Putamen (tissue), 1 donor: ENCODE measurements at places on chromosomes 5 and 9.

GRCh38 chr9:444528-444927 lies 229.9 kb downstream of the DOCK8 start:
- DNase-seq = no peak

DNA sequence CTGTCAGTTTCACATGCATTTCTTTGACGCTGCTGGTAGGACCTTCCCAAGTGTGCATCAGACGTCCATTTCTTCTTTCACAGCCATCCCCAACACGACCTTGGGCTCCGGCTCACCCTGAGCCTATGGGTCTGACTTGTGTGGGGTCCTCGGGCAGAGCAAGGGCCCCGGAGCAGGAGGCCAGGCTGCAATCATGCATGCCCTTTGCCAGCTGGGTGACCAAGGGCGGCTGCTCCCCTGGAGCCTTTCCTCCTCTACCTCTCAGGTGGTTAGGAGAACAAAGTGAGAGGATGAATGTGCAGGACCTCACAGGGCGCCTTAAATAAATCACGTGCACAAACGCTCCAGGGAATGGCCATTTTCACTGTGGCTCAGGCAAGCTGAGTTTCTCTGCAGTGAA lies 33.2 kb downstream of the TERT start:
- no peak for DNase-seq

DNA sequence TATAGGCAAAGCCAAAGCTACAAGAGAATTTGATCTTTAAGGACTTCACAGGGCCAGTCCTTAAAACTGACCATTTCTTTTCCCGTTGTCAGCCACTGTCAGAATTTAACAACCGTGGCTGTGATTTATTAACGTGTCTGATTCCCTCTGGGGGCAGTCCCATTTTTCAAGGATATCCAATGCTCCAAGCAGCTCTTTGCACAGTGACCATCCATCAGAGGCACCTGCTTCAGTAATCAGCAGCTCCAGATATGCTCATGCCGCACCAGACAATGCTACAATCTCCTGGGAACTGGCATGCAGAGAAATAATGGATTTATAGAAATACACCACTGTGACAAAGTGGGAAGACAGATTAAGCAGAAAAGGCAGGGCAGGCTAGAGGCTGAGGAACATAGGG lies 163.3 kb upstream of the PPP1R2B start:
- DNase-seq = no peak

DNA sequence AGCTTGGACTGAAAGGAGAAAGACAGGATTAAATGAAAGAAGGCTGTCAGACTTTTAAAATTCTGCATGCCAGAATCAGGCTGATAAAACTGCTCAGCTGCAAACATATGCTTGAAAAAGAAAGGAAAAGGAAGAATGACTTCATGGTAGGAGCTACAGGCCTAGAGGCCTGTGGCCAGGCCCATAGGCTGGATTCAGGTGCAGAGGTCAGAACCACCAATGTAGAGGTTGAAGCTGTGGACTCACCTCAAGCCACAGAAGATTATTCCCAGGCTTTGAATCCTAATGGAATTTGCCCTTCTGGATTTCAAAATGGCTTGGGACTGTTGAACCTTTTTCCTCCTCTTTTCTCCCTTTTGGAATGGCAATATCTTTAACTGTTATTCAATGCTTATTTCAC lies 47.7 kb downstream of the TMEM38B start:
- DNase-seq = no peak

- no peak for DNase-seq
These were observed 897 bp downstream of the AHRR start for GRCh38 chr5:322281-322941.

DNA sequence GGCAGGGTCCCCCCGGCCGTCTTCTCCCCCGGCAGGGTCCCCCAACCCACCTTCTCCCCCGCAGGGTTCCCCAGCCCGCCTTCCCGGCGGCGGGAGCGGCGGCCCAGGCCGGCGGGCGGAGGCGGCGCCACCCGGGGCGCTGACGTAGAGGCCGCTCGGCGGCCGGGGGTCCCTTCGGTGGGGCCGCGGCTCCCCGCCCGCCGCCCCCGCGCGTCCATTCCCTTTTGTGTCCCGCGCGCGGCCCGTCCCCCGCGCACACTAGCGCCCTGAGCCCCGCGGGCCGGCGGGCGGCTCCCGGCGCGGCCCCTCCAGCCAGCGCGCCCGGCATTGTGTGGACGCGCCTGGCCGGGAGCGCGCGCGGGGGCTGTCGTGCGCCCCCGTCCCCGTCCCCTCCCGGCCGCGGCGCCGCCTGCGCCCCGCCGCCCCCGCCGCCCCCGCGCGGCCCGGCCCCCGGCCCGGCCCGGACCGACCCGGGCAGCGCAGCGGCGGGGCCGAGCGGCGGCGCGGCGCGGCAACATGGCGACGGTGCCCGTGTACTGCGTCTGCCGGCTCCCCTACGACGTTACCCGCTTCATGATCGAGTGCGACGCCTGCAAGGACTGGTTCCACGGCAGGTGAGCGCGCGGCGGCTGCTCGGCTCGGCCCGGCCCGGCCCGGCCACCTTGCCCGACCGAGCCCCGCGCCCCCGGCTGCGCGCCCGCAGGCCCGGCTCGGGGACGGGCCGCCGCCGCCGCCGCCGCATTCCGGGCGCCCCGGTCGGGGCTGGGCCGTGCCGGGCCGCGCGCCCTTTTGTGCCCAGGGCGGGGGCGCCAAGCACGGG lies at the start of gene PHF2:
TSS of gene PHF2 (plus strand) at position 327 of the 820 bp plus-strand sequence. CDS start at position 517, 190 bp downstream.
- peak; percentile 27 for DNase-seq

DNA sequence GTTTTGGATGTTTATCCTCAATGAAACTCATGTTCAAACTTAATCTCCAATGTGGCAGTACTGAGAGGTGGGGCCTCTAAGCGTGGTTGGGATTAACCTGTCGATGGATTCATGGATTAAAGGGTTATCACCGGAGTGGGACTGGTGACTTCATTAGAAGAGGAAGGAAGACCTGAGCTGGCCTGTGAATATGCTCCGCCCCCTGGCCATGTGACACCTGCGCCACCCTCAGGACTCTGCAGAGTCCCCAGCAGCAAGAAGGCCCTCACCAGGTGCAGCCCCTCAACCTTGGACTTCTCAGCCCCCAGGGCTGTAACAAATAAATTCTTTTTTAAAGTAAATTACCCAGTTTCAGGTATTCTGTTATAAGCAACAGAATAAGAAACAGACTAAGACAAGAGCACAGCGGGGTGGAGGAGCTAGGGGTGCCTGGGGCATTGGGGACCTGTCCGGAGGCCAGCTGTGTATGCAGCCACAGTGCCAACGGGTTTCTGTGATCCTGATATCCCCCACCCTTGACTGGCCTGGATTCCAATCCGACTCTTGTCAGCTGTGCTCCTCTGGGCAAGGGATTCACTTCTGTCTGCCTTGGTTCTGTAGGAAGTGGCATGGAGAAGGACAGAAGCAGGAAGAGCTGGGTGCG lies 3.2 kb upstream of the MAPK9 start:
- DNase-seq = no peak

GRCh38 chr5:144102361-144102760 lies 68.1 kb downstream of the YIPF5 start:
- no peak for DNase-seq

DNA sequence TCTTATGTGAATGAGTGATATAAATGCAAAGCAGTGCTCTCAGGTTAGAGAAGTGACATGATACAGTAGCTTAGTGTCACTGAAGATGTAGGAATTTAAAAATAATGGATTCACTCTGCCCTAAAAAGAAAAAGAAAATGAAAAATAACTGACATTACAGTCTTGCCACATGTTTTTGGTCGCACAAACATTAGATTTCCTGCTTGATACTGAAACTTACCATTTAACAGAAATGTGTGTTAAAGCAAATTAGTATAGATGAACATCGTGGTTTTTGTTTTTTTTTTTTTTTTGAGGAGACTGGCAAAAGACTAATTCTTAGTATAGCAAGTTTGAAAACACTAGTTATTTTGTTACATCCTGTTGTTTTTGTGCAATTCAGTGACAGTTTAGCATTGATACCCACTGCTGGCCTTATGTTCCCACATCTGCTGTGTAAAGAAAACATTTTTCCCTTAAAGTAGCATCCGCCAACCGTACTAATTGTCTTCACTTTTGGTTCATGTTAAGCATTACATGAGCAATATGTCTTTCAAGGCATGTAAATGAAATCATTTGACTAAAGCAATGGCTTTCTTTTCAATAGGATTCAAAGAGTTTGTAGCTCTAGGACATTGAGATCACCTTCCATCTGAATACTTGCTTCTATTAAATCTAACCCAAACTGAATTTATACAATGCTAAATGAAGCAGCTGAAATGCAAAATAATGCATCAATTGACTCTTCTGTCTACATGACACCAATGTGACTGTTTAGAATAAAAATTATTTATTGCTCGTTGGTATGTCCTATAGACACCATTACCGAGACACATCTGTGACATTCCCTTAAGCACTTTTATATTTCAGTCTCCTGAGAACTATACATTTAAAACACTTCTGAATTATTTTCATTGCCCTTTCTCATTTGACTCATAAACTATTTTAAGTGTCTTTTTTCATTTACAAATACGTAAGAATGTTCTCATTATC lies 859.1 kb downstream of the MAT2B start:
- no peak for DNase-seq

- DNase-seq = no peak
These were observed 71.9 kb upstream of the TAF1L start for GRCh38 chr9:32707326-32707725.

GRCh38 chr5:91386120-91386519 lies 3.0 kb upstream of the ARRDC3 start:
- peak; percentile 22 for DNase-seq

- no peak for DNase-seq
These were observed 21.6 kb downstream of the SLC46A2 start for GRCh38 chr9:112869041-112869529.

GRCh38 chr9:22356985-22357384 lies 89.6 kb upstream of the DMRTA1 start:
- DNase-seq = no peak

GRCh38 chr9:21688108-21689102 lies 114.0 kb upstream of the MTAP start:
- peak; percentile 11 for DNase-seq

DNA sequence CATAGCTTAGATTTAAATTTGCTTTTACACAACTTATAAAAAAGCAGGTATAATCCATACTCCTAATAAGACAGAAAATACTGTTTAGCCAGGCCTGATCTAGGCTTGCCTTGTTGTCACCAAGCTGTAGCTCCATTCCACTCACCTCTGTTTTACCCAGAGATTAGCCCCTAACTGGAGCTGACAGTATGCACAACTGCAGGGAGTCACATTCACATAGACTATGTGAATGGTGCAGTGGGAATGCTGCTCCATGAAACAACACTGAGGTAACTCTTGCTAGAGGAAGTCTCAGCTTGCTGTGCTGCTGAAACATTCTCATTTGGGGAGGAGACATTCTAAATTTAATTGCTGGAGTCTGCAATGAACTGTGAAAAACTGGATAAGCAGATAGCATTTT lies 209.1 kb downstream of the TMEM232 start:
- no peak for DNase-seq

DNA sequence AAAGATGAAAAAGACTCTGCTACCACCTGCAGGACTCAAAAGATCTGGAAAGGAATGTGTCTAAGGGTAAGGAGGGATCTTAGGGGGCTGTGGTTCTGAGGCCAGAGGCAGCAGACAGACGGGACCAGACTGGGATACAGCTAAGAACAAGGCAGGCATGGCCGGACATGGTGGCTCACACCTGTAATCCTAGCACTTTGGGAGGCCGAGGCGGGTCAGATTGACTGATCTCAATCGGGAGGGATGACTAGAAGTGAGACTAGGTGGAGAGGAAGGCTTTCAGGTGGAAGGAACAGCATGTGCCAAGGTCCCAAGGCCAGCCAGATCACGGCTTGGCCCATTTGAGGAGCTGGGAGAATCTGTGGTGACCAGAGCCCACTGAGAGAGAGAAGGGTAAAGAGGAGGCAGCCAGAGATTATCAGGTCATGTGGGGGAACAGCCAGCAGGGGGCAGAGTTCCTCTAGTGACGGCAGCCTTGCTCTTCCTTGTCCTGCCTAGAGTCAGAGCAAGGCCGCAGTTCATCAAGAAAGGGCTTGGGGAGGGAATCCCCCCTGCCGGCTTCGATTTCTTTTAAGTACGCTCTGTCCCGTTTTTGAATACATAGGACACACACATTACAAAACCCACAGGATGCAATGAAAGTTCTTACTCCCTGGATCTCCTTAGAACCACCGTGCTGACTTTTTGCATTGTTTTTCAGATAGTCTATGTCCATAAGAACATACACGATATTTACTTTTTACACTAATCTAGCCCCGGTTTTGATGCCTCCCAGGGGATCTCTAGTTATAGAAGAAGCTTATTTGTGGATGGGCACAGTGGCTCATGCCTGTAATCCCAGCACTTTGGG lies 2.6 kb upstream of the OLFML2A start:
- DNase-seq = peak; percentile 67

GRCh38 chr5:131524431-131524830 lies 110.6 kb downstream of the RAPGEF6 start:
- no peak for DNase-seq

DNA sequence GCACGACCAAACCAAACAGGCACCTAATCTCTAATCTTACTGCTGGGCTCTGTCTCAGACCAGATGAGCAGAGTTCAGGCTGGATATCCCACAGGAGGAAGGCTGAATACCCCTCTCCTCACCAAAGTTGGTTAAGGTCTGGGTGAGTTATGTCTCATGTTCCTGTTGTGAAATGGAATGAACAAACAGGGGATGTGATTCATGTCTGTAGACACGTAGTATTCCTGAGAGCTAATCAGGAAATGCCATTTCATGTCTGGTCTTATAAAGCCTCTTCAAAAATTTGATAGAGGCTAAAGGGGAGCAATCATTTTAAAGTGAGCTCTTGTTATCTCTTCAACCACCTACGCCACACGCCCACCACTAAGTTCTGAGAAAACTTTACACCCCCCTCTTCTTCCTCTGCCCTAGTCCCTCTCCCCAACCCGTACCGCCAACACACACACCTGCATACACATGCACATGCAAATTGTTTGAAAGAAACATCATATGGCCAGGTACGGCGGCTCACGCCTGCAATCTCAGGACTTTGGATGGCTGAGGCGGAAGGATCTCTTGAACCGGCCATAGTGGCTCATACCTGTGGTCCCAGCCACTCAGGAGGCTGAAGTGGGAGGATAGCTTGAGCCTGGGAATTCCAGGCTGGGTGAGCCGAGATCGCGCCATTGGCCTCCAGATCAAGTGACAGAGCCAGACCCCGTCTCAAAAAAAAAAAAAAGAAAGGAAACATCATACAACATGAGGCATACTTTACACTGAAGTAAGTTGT lies 69.8 kb upstream of the RAI14 start:
- no peak for DNase-seq

GRCh38 chr5:83388608-83389007 lies 82.9 kb upstream of the VCAN start:
- no peak for DNase-seq

GRCh38 chr9:31236344-31236743 lies 1148.1 kb upstream of the ACO1 start:
- DNase-seq = no peak

GRCh38 chr9:89419978-89420394 lies 77.9 kb downstream of the SEMA4D start:
- DNase-seq = no peak

- no peak for DNase-seq
These were observed 123.0 kb upstream of the KCNN2 start for GRCh38 chr5:114238771-114239313.

DNA sequence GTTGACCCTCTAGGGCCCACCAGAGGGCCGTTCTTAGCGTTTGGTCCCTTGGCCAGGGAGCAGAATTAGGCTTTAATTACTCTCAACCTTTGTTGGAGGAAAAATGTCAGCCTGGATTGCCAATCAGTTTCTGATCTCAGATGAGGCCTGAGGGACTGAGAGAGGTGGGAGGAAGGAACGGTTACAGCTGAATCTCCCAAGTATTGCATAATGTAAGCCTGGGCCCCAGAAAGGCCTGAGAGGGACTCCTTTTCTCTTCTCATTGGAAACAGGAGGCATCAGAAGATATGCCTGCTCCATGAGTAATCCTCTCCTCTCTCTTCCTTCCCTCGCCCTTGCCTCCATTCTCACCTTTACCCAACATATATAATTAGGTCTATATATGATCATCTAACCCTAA lies 105.7 kb downstream of the INSYN2B start:
- no peak for DNase-seq
